ENCODE measurements at places on chromosomes 5 and 9. TPM values are rescaled to one million over a fixed set of nuclear protein-coding genes. Genes with fewer than 3 reads are reported as not detected.
A peak's percentile ranks its signal among the peaks of the same experiment; 100 is the strongest.

DNA sequence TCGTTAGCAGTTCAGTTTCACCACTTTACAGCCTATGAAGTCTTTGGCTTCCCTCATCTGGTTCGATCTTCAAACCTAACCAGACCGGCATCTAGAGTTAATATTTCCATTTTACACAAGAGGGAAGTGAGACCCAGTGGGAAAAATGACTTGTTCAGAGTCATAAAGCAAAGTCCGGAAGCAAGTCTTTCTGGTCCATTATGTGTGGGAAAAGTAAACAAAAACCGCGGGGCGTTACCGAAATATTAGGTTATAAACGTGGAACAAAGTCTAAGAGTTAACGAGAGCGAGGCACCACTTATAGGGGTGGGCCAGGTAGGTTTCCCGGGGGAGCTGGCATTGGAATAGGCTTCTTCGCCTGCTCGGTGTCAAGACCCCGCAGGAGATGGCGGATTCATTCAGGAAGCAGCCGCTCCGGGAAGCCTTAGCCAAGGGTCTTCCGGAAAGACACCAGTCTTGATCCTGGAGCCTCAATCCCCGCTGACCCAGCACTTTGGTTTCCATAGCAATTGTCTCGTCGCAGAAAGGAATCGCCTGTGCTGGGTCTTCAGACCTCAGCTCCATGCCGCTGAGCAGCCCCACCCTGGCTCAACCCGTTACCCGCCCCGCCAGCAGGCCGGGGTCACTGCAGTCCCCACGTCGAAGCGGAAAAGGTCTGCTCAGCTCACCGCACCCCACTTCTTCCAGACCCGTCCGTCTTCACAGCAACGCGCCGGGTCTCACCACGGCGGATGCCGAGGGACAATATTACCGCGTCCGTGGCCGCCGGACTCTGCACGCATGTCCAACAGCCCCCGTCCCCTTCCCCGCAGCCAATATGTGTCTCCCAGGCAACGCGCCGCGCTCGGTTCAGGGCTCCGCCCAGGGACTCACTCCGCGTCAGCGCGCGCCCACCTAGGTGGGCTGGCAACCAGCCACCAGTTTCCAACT, at the start of gene C5orf52:
Gene C5orf52, plus strand, starts transcription at position 872 of the 930 bp plus-strand sequence. CDS start 82 bp downstream, outside the sequence.
- DNase-seq: peak; percentile 18

DNA sequence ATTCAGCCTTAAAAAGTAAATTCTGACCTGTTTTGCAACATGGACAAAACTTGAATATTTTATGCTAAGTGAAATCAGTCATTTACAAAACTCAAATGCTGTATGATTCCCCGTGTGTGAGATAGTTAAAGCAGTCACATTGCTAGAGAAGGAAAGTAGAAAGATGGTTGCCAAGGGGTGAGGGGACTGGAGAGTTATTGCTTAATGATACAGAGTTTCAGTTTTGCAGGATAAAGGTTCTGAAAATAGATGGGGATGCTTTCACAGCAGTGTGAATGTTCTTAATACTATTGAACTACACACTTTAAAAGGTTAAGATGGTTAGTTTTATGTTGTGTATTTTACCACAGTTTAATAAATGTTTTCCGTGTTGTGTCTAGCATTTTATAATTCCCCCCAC, 51.2 kb downstream of the SGCD start:
- no peak for DNase-seq

Gene RNF183
- total RNA-seq: not detected

DNA sequence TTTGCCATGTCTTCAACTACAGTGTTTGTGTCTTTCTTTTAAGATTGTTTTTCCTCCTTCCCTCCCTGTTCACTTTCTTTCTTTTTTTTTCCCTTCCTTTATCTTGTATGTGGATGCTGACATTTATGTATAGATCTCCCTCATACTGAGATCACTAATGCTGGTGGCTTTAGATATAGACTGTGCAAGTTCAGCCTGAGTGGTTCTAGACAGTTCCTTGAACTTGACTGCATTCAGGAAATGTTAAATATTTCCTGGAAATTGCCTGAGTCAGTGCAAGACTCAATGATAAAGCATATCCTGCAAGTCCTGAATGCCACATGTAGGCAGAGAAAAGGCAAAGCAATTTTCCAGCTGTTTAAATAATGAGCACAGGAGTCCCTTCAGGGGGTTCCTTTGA, 182.5 kb upstream of the NR3C1 start:
- no peak for DNase-seq

DNA sequence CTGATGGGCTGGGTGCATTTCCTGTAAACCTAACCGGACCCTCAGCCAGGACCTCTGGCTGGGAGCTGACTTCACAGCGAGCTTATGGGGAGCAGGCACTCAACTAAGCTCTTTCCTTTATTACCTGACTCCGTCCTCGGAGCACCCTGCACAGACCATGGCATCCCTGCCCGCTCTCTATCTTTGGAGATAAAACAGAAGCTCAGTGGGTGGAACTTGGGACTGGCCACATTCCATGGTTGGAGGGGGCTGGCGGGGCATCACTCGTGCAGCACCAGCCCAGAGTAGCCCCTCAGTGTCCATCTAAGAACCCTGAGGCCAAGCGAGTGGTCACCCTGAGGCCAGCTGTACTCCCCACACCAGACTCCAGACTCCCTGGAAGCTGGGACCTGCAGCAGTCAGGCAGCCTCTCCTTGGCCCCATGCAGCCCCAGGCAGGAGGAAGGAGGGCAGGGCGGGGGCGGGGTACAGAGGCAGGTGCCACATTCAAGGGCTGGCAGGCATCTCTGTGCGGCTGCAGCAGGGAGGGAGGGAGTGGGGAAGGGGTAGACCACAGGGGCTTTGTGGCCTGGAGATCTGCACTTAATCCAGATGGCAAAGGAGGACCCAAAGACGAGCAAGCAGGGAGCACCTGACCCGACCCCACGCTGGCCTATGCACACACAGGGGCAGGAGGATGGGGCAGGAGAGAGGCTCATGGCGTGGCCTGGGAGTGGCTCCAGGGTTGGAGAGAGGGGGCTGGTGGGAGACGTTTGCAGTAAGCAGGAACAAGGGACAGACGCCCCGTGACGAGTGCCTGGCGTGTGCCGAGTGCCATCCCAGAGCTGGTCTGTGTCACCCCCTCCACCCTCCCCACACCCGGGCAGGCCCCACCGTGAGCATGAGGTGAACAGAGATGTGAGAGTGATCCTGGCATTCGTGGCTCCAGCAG, 26.1 kb downstream of the GLT6D1 start:
- DNase-seq: no peak

DNA sequence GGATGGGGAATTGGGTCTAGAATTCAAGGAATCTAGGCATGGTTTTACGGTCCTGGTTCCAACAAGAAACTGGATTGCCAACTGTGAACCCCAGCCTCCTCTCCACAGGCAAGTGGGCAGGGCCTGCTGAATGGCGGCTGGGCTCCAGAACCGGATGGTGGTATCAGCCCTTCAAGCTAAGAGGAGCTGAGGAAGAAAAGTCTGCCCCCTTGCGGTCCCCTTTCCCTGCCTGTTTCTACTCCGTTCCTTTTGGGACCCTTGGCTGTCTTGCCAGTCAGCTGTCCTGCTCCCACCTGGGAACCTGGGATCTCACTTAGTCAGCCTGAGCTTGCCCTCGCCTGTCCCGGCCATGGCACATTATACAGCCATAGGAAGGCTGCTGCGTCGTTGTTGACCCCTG, 234.4 kb upstream of the DAPK1 start:
- no peak for DNase-seq

Gene SCGB3A2
- not detected for total RNA-seq

DNA sequence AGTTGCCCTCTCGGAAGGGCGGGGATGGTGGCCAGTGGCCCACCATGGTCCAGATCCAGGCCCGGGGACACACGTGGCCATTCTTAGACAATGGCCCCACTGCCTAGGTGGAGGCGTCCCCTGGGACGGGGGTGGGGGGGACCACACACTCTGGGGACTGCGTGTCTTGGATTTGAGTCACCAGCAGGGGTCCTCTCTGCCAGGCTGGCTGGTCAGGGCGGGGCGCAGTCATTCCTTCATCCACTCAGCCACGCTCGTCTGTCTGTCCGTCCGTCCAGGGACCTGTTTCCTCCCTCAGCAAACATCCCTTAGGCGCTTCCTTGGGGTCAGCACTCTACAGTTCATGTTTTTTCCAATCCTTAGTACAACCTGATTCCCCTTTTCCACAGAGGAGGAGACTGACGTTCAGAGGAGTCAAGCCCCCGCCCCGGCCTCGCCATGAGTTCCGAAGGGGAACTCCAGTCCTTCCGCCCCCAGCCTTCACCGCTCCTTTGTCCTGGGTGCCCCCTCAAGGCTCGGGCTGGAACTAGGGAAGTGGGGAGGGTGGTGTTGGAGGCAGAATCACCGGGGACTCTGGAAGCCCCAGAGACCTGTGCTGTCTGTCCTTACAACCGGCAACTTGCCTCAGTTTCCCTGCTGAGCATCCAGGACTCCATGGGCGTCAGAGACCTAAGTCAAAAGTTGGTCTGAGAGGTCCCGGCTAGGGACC, 276.6 kb upstream of the MVB12B start:
- no peak for DNase-seq

GRCh38 chr9:112744177-112744576, 6.4 kb upstream of the SNX30 start:
- no peak for DNase-seq

DNA sequence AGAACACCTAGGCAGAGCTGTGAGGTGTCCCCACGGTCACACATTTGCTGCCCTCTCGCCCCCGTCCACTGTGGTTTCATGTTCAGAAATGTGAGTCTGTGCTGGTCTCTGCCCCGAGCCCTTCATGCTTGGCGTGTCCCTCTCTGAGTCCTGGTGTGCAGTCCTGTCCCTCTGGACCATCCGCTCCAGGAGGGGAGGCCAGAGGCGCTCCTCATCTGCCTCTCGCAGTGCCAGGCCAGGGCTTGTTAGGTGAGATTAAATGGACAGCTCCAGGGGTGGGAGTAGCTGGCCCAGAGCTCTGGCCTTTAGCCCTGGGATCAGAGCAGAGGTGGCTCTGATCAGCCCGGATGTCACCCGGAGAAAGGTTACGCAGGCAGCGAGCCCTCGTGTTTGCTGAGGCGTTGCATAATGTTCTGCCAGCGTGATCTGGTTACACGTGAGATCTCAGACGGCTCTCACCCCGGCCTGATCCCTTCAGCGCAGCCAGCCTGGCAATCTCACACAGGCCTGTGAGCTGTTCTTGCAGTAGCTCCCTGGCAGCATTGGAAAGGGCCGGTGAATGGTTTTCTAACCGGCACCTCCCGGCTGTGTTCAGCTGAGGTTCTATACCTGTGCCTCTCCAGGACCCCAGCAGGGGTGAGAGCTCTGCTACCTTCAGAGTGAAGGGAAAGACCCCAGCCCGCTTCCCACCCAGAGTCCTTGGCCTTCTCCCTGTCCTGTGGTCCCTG, 24.5 kb downstream of the PTGES2 start:
- no peak for DNase-seq

- DNase-seq: no peak
These were observed 25.0 kb downstream of the CENPP start for GRCh38 chr9:92350740-92351133.
